ENCODE measurements at places on chromosomes 3 and 15.

- DNase-seq: no peak
Observed at GRCh38 chr3:159739969-159740368, 248.7 kb upstream of the IL12A start.

- no peak for DNase-seq
Observed at GRCh38 chr3:161489395-161489794, 7.2 kb upstream of the OTOL1 start.

DNA sequence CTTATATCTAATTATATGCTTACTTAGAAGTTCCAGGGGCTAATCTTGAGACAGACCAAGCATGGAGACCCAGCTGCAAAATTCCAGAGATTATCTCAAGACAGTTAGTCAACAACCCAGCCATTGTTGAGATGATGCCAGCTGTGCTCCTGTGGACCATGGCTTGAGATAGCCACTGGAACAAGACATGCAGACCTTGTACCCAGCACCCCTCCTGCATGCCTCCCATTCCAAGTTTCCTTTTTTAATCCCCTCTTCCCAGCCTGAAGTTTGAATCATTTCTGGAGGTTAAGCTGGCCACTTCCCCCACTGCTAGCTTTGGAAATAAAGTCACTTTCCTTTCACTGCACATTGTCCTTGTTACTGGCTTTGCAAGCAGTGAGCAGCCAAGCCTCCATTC is 53.8 kb downstream of the IMPG2 start:
- DNase-seq: no peak

DNA sequence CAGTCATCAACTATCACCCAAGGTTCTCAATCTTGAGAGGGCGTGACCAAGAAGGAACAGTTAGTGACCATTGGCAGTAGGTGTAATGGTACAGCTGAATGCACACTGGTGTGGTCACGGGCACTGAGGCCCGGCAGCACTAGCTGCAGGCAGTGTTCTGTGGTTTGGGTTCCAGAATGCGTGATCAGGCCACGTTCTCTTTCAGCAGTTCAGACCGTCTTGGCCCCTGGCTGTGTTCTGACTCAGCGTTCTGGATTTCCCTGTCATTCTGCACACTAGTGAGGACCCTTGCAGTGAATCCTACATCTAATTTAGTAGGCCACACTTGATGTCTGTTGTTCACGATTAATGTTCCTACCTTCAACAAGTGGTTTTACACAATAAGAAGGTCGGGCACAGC is 220.5 kb upstream of the SLCO3A1 start:
- no peak for DNase-seq

DNA sequence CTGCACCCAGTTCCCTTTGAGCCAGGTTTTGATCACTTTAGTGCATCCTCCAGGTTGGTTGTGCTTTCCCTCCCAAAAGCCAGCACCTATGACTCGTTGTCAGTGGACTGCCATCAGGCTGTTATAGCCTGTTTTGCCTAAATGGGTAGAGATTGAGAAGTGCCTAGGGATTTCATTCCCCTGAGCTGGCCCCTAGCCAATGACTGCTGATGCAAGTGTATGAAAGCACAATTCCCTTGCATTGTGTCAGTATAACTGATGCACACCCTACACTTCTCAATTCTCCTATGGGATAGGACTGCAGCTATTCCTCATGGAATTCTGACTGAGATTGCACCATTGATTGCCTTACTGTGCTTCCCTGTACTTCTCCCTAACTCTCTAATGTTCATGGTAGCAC is 102.1 kb upstream of the ARPP21 start:
- no peak for DNase-seq
